Daoy (cell line): ENCODE measurements at places on chromosomes 16 and 17. TPM values are rescaled to one million over a fixed set of nuclear protein-coding genes. Genes with fewer than 3 reads are reported as not detected.

The TERB1 gene
- total RNA-seq, result 0.46 TPM in 1 of 2 replicates, not detected in the other

The KRT32 gene
- total RNA-seq, result 0.06 TPM in 2 replicates

The EVI2B gene
- not detected in 2 replicates for total RNA-seq

The FGF11 gene
- total RNA-seq, result 1.5 and 3.0 TPM in 2 replicates

The EPX gene
- not detected in 2 replicates for total RNA-seq

The ZPBP2 gene
- total RNA-seq, result not detected in 2 replicates

The RAB37 gene
- not detected in 2 replicates for total RNA-seq

The SPIRE2 gene
- 6.3 and 7.7 TPM in 2 replicates for total RNA-seq

The SPATA22 gene
- total RNA-seq, result not detected in 2 replicates

GRCh38 chr17:42845556-42845917, 1.2 kb downstream of the AOC2 start:
- DNase-seq, result no peak

DNA sequence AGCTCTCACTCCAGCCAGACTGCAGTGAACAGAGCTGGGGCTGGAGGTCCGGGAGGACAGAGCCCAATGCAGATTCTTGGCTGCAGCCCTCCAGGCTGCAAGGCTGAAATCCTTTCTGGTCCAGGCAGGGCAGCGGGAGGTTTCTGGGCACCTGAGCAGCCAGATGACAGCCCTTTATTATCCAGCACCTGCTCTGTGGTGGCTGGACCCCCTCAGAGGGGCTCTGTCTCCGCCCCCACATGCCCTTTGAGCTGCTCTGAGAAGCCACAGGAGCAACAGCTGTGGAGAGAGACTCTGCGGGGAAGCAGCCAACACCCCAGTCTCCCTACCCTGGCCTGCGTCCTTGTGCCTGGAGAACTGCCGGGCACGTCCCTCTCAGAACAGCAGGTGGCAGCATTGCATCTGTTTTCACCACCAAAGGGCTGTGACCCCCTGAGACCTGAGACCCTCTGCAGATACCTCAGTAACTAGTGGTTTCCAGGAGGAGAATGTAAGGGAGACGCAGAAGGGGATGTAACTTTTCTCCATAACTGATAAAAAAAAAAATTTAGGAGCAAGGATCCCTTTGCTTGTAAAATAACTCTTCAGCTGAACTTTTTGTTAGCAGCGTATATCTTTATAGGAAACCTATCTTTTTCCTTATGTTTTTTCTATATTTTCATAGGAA, 3.7 kb upstream of the CNP start:
- peak; percentile 67 for DNase-seq

- peak; percentile 13 for DNase-seq
These were observed 152.0 kb downstream of the C16orf95 start for GRCh38 chr16:87165151-87165550.

DNA sequence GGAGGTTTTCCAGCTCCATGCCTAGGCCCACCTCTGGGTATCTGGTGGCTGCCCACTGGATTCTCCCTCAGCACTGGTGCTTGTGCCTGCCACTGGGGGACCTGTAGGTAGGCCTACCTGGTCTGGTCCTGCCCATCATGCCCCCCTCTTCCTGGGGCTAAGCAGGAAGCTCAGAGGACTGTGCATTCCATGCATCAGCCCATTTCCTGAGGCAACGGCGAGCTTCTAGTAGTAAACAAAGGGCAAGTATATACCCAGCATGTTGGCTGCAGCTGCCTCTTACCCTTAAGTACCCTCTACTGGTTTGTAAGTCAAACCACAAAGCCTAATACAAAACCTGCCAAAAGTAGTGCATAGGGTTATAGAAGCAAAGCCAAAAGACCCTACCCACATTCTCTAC, 37.5 kb downstream of the SDR42E1 start:
- no peak for DNase-seq

DNA sequence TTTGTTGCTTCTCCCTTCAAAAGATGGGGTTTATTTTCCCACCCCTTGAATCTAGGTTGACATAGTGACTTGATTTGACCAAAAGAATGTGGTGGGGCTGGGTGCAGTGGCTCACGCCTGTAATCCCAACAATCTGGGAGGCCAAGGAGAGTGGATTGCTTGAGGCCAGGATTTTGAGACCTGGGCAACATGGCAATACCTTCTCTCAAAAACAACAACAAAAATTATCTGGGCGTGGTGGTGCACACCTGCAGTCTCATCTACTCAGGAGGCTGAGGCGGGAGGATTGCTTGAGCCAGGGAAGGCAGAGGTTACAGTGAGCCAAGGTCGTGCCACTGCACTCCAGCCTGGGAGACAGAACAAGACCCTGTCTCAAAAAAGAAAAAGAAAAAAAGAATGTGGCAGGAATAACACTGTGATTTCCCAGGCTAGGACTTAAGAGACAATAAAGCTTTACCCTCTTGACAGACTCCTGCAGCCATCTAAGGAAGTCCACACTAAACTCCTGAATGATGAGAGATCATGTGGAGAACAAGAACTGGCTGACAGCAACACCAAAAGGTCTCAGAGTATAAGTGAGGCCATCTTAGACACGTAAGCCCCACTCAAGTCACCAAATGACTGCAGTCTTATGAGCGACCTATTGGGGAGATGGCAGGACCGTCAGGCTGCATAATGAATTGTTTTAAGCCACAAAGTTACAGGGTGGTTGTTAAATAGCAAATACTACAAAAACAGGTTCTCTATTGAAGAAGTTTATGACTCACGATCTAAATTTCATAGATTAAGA, 37.0 kb downstream of the FBXL20 start:
- no peak for DNase-seq

DNA sequence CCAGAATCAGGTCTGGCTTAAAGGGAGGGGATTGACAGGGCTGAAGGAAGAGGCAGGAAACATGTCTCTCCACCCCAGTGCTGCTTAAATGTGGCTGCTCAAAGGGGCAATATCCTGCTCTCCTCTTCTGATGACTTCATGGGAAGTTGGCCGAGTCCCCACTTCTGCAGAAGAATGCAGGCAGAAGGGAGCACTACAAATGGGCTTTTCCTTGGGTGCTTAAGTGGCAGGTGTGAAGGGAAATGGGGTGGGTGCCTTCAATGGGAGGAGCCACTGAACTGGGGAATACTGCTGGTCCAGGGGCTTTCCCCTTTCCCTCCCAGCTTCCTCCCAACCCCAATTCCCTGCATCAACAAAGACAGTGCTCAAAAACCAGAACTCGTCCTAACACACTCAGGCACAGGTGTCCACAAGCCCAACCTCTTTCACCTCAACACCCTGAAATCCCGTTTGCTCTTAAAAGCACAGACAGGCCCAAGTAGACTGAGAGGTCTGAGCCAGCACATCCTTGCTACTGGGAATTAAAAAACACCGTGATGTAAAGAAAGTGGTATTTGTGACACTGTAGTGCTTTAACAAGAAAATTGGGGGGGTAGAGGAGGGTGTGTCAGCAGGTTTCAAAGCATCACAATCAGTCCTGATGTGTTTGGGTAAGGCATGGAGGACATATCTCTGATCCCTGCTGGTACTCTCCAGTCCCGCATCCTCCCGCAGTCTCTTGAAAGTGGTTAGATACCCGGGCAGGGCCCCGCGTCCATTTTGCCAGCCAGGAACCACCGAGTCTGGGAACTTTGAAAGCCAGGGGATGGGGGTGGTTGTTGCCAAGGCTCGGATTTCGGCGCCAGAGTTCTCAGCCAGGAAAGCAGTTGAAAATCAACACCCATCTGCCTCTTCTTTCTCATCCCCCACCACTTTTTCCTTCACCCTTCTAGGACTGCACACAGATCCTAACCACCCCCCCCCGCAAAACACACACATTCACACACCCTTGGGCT, 1.6 kb downstream of the CA10 start:
- DNase-seq, result no peak

DNA sequence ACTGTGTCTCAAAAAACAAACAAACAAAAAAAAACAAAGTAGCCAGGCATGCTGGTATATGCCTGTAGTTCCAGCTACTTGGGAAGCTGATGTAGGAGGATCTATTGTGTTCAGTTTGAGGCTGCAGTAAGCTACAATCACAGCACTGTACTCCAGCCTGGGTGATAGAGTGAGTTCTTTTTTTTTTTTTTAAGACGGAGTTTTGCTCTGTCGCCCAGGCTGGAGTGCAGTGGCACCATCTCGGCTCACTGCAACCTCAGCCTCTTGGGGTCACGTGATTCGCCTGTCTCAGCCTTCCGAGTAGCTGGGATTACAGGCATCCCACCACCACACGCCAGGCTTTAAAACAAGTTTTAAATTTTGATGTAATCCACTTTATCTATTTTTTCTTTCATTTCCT, 80.2 kb upstream of the STAC2 start:
- DNase-seq, result no peak

GRCh38 chr17:2034157-2034556, 4.2 kb downstream of the DPH1 start:
- no peak for DNase-seq

- peak; percentile 31 for DNase-seq
These were observed 6.4 kb downstream of the PDK2 start for GRCh38 chr17:50101346-50102163.

DNA sequence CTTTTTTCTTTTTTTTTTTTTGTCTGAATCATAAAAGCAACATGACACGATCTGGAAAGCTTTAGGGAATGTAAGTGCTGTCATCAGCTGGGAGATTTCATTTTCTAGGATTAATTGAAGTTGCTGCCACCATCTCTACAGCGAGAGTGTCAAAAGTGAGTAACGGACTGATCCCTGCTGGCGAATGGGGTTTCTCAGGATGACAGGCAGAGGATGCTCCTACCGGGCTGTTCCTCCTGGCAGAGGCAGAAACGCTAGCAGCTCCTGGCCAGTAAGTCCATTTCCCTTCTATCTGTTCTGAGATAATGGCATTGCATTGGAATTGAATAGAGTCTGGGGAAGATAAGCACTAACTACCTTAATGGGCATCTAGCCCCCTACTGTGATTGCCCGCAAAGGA, 80.5 kb upstream of the KIFC3 start:
- DNase-seq, result no peak

DNA sequence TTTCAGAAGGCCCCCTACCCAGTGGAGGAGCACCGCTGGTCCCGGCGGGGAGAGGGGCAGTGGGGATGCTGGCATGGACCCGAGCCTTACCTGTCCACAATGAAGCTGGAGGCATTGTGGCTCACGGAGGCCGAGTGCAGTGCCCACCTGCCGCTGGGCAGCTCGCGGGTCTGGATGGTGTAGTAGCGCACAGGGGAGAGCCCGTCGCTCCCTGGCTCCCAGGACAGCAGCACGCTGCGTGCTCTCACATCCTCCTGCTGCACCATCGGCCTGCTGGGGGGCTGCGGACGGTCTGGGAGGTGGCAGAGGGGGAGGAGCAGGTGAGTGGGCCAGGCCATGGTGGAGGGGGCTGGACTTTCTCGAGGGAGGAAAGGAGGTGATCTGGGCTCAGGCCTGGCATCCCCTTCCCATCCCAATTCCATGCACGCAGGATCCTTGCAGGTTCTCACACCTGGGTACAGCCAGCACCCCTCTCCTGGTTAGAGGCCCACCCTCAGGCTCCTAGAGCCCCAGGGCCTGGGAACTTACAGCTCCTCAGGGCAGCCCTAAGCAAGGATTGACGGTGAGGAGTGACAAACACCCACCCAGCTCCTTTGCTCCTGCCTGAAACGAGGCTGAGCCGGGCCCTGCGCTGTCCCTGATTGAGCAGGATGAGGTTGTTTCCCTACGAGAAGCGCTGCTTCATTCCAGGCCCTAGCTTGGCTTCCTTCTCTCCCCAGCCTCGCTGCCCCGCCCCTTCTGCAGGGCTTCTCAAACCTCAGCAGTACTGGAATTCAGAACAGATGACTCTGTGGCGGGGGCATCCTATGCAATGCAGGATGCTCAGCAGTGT, 76.2 kb upstream of the CDC42EP4 start:
- peak; percentile 30 for DNase-seq

GRCh38 chr17:51891936-51892335, 266.6 kb downstream of the CA10 start:
- no peak for DNase-seq

DNA sequence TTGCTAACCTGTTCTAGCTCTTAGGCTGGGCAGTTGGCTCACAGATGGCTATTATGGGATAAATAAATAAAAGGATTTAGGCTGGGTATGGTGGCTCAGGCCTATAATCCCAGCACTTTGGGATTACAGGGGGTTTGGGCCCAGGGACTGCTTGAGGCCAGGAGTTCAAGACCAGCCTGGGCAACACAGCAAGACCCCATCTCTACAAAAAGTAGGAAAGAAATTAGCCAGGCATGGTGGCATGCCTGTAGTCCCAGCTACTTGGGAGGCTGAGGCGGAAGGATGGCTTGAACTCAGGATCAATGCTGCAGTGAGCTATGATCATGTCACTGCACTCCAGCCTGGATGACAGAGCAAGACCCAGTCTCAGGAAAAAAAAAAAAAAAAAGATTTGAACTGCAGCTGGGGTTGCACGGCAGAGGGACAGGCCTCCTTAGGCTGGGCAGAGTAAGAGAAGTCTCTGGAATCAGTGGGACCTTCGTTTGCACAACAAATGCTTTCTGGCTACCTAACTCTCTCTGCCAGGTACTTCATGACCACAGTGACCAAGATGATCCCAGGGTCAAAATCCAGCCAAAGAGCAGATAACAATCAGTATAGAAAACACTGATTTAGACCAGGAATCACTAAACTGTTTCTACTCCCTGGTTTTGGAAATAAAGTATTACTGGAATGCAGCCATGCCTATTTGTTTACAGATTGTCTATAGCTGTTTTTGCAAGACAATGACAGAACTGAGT, 6.8 kb downstream of the RUSF1 start:
- no peak for DNase-seq

- no peak for DNase-seq
These were observed 115.5 kb upstream of the COX10 start for GRCh38 chr17:13953841-13954240.

DNA sequence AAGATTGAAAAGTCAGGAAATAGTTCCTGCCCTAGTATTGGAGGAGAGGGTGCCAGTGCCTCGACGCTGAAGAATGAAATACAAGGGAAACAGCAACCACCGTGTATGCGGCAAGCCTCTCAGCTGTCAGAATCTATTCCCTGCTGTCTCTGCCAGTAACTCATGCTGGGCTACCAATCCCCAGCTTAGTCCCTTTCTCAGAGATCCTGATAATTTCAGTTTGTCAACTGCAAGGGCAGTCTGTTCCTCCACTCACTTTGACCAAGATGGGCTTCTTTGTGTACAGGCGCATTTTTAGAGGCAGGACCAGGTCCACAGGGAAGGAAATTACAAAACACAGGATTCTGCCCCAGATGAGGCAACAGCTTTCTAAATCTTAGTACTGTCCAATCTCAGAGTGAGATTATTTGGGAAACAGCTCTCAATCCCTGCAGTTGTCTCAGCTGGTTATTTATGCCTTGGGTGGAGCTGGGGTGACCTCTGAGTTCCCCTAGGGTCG, 1.3 kb downstream of the NQO1 start:
- DNase-seq, result no peak

GRCh38 chr16:15765880-15766279, 90.9 kb downstream of the MYH11 start:
- peak; percentile 37 for DNase-seq

GRCh38 chr16:52389045-52389444, 157.9 kb downstream of the TOX3 start:
- DNase-seq, result no peak

GRCh38 chr17:27339836-27340550, 46.1 kb downstream of the WSB1 start:
- peak; percentile 82 for DNase-seq

GRCh38 chr16:58032710-58033293, 7.2 kb downstream of the MMP15 start:
- no peak for DNase-seq

- DNase-seq, result peak; percentile 90
These were observed 384.9 kb downstream of the GRIN2A start for GRCh38 chr16:9797306-9797705.

- DNase-seq, result no peak
These were observed 5.2 kb downstream of the FAM20A start for GRCh38 chr17:68595986-68596385.

GRCh38 chr16:84917492-84917891, 93.8 kb downstream of the ZDHHC7 start:
- DNase-seq, result no peak

GRCh38 chr16:15861996-15862395, 5.2 kb upstream of the MYH11 start:
- no peak for DNase-seq
